ENCODE measurements at places on chromosomes 4 and X. TPM values are rescaled to one million over a fixed set of nuclear protein-coding genes. Genes with fewer than 3 reads are reported as not detected.

Gene MGARP
- total RNA-seq, result 0.95 TPM

Gene DUSP21
- total RNA-seq, result not detected

Gene RAB39B
- 0.83 TPM for total RNA-seq

Gene KANTR
- total RNA-seq, result 1.6 TPM

Gene HHIP
- total RNA-seq, result 0.60 TPM

Gene RHOH
- total RNA-seq, result 0.18 TPM
